ENCODE measurements at places on chromosomes 6 and 20.
A peak's percentile ranks its signal among the peaks of the same experiment; 100 is the strongest.

GRCh38 chr6:167643223-167643622 lies 183.5 kb upstream of the AFDN start:
- DNase-seq, result no peak

DNA sequence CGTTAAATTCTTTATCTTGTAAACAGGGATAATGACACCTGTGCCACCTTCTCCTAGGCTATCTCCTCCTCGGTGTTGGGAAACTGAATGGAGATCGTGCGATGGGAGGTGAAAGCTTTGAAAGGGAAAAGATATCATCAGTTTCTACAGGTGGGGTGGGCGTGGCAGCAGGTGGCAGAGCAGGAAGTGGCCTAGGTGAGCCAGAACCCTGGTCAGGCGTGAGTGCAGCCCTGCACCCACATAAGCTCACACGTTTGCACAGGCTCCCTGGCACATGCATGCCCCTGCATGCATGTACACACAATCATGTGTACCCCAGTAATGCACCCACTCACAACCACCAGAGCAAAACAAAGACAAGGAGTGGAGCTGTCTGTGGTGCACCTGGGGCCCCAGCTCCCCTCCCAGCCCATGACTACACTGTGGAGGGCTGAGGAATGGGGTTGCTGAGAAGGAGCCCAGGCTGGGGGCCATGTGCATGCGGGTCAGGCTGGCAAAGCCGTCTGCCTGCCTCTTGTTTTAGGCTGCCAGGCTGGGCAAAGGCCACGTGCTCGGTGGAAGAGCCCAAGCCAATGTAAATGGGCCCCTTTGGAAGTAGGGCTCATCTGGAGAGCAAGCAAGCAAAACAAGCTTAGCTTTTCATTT lies 61.5 kb downstream of the TFAP2C start:
- DNase-seq, result no peak

DNA sequence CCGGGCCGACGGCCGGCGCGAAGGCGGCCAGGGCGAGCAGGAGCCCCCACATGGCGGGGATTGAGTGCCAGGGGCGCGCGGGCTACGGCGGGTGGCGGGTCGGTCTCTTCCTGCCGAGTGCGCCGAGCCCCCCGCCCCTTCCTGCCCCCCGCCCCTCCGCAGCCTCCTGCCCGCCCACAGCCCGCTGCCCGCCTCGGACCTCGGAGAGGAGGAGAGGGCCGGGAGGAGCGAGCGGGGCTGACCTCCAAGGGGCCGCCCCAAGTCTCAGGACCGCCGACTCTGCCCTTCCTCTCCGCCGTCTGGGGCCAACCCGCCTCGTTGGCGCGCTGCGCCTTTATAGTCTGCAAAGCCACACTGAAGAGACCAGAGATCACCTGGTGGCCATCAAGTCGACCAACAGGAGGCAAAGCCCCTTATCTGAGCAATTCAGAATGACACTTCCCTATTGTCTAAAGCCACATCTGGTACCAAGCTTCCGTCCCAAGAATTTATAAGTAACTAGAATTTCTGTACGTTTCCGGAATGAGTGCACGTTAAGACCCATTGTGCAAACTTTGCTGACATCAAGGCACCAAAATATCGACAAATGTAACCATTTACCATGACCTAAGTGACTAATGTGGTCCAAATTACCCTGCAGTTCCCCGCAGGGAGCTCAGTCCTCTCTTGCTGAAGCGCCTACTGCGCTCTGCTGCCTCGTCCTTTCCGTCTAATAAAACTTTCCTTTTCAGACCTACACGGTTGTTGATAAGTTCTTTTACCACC lies at the start of gene CPXM1:
TSS of gene CPXM1 (minus strand) at position 107 of the 765 bp plus-strand sequence. CDS start at position 52, 55 bp downstream.
- DNase-seq, result no peak

GRCh38 chr20:37299718-37300528 lies 10.5 kb downstream of the MANBAL start:
- no peak for DNase-seq

GRCh38 chr6:163744256-163744925 lies 329.9 kb downstream of the QKI start:
- DNase-seq, result no peak

- peak; percentile 58 for DNase-seq
Measured at GRCh38 chr6:130517444-130517931, 151.7 kb downstream of the TMEM200A start.

DNA sequence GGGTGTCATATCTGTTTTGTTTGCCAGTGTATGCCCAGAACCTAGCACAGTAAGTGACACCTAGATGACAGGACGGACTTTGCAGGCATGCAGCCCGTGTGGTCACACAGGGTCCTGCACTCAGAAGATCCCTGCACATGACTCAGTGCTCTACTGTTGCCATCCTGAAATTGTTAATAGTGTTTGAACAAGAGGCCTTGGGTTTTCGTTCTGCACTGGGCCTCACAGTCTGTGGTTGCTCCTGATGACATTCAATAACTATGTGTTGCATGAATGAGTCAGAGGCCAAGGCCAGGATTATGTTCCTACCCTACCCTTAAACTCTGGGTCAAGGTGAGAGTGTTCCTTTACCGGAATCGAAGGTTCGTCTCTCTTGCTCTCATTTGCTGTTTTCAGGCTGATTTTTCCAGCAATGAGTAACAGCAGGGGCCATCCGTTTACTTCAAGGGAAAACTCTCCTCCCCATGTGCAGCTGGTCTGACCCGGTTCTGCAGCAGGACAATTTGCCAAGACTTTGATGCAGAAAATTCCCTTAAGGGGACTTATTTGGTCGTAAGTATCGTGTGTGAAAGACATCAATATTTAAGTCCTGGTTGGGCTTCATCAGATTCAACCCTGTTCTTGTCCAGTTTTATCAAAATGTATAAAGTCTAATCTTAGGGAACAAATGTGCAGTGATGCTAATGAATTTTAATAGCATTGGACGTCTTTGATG lies 13.0 kb upstream of the PFDN4 start:
- peak; percentile 86 for DNase-seq

- no peak for DNase-seq
Measured at GRCh38 chr6:29831776-29832175, 4.2 kb downstream of the HLA-G start.

GRCh38 chr6:166317261-166318212 lies 9.3 kb upstream of the PRR18 start:
- DNase-seq, result no peak

DNA sequence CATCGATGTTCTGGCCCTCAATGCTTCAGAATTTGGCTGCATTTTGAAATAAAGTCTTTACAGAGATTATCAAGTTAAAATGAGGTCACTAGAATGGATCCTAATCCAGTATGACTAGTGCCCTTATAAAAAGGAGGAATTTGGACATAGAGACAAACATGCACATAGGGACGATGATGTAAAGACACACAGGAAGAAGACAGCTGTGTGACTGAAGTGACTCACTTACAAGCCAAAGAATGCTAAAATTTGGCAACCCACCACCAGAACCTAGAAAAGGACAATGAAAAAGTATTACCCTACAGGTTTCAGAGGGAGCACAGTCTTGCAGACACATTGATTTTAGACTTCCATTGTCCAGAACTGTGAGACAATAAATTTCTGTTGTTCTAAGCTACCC lies 322.8 kb upstream of the GJE1 start:
- no peak for DNase-seq

- DNase-seq, result peak; percentile 42
Measured at GRCh38 chr6:131924881-131925474, 26.2 kb downstream of the CCN2 start.

DNA sequence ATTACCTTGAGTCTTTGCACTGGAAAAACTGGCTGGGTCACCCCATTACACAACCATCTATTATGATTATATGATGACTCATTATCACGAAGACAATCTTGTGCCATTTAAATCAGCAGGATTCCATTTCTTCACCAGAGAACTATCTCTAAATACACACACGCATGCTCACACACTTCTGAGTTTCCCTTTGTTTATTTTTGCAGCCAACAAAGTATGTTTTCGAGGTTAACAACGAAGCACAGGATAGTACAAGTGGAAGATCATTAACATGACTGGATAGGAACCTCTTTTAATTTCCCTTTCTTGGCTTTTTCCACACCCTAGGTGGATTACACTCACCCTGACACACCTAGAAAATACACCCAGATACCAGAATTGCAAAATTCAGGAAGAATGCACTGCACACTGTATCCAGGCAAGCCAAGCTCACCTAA lies 18.9 kb downstream of the PERP start:
- peak; percentile 35 for DNase-seq

DNA sequence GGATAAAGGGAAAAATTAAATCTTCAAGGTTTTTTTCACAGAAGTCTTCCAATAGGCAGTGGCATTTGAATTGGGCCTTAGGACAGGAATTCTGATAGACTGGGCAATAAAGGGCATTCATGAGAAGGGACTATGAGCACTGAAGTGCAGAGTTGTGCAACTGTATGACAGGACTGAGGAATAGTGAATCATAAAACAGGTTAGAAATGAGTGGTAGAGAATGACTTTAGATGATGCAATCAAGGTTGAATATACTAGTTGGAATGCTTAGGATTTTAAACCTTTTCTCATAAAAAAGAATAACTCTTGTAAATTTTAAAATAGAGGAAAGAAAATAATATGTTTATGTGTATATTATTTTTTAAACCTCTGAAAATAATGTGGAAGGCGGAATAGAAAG lies 944.7 kb downstream of the PHF3 start:
- DNase-seq, result peak; percentile 4

DNA sequence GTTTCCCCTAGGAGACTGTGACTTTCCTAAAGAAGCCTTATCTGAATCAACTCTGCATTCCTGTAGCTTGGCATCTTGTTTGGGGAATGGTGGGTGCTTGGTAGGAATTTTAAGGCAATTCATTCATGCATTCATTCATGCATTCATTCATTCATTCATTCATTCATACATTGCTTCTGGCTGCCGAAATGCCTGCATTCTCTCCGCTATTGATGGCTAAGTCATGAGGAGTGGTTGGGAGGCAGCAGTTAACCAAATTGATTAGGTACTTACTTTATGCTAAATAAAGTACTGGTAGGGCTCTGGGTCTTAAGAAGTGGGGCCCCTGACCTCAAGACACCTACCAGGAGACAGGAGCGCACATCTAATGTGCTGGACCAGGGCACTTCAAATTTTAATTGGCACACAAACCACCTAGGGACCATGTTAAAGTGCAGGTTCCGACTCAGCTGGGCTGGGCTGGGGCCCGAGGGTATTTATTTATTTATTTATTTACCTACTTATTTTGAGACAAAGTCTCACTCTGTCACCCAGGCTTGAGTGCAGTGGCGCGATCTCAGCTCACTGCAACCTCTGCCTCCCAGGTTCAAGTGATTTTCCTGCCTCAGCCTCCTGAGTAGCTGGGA lies 127.6 kb downstream of the ANKRD60 start:
- no peak for DNase-seq

GRCh38 chr6:152986978-152987377 lies 4.1 kb upstream of the FBXO5 start:
- DNase-seq, result no peak

DNA sequence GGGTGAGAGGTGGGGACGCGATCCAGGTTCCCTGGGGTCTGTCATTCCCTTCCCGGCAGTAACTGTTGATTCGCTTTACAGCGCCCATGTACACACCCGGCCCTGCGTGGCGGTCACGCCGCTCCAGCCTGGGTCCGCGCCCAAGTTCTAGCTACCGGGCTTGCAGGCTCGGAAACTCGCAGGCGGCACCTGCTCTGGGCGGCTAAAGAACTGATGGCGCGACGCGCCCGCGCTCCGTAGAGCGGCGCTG lies 1.4 kb upstream of the POU3F2 start:
- DNase-seq, result no peak

Measured in urothelium cell line (cell line).